AG04450 (cell line): ENCODE measurements at places on chromosomes 4 and X.

GRCh38 chr4:54011201-54011600, 53.2 kb downstream of the CHIC2 start:
- DNase-seq: no peak

DNA sequence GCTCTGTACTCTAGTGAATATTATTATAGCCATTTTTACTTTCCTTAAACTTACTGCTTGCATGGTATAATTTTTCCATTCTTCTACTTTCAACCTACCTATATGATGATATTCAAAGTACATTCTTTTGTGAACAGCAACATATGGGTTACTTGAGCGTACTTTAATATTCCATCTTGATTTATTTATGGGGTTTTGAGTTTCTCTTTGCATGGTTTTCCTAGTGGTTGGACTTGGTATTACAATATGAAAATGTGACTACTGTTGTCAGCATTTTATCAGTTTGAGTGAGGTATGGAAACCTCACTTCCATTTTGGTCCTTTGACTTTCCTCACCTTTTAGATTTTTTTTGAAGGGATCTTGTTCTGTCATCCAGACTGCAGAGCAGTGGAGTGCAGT, 35.9 kb downstream of the ADGRG4 start:
- no peak for DNase-seq

DNA sequence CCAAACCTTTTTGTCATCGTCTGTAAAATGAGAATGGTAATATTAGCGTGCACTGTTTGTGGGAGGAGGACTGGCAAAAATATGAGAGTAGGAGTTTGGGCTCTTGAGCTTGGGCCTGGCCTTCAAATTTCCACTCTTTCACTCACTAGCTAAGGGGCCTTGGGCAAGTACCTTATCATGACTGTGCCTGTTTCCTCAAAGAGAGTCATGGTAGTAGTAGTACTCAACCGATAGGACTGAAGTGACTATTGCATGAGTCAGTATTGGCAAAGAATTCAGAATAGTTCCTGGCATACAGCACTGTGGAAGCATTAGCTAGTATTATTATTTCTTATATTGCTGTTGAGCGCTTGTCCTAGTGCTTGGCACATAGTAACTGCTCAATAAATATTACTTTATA, 16.0 kb upstream of the RBM3 start:
- peak; percentile 27 for DNase-seq

- DNase-seq: no peak
Observed at GRCh38 chr4:7212101-7212674, 19.9 kb downstream of the SORCS2 start.

- no peak for DNase-seq
Observed at GRCh38 chr4:8545439-8545765, 34.8 kb upstream of the GPR78 start.
